Transverse colon (tissue), 4 donors: ENCODE measurements at places on chromosomes 12 and 14.

- DNase-seq: no peak
These were observed 283.4 kb upstream of the ATP2B1 start for GRCh38 chr12:89991807-89992590.

DNA sequence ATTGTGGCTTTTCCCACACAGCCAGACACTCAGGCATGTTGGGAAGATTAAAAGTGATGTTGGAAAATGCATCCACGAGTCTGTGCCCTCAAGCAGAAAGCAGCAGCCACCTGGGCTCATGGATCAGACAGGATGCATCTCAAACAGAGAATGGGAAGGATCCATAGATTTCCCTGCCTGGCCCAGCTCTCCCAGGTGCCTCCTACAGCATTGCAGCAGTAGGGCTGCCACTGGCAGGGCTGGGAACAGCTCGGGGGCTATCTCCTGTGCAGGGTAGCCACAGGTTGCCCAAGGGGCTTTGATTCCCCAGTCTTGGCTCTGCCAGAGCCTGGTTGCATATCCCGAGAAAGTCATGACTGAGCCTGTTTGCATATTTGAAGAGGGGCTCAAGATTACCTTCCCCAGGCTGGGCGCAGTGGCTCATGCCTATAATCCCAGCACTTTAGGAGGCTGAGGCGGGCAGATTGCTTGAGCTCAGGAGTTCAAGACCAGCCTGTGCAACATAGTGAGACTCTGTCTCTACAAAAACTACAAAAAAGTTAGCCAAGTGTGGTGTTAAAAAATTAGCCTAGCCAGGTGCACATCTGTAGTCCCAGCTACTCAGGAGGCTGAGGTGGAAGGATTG lies 19.5 kb downstream of the C14orf132 start:
- no peak for DNase-seq

DNA sequence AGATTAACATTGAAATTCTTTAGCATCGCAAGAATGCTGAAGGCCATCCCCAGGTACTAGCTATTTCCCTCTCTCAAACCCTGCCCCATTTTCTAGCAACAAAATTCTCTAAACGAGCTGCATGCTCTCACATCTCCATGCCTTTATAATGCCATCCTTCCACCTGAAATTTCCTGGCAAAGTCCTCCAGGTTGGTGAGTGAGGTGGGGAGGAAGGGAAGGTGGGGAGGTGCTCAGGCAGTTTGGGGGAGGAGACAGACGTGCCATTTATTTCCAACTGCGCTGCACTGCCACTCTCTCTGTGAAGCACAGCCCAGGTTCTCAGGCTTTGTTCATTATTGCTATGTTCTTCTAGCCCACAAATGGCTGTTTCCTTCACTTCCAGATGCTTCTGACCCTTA lies 208.4 kb downstream of the PAWR start:
- no peak for DNase-seq

DNA sequence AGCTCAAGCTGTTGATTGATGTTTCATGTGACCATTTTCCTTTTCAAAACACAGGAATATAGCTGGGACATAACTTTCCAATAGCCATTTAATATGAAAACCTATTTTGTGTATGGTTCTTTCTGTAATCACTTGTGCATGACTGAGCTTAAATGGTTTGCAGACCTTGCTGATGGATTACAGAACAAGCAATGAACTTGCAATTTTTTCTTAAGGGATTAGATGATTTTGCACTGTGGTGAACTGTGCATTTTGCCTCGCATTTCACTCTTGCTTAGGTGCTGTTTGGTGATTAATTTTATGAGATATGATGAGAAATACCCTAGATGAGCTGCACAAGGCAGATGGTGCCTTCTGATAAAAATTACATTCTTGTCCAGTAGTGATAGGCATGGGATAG lies 419.0 kb upstream of the FBXO33 start:
- no peak for DNase-seq

DNA sequence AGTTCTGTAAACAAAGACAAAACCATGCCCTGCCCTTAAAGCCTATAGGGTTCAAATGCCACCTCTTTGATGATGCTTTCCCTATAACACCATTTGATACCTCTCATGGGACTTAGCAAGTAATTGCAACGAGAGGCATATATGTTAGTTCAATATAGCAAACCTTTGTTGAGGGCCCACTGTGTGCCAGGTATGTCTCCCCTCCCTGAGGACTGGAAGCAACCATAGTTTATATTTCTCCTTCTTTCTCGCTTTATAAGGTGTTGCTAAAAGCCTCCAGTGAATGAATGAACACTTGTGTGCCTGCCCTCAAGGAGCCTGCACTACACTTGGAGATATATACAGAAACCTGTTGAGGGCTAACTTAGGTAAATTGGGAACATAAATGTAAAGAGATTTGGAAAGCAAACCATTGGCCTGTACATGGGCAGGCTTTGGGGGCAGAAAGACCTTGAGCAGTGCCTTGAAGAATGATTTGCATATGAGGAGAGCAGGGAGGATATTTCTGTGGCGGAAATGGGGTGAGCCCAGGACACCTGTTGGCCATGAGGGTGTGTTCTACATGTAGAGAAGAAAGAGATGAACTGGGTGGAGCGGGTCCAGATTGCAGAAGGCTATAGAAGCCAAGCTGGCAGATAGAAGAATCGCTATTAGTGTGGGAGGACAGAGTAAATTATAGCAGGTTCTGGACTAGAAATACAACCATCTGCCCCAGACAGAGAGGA lies 1.8 kb upstream of the CKAP4 start:
- DNase-seq: peak; percentile 75

GRCh38 chr12:9039397-9039977 lies 50.1 kb downstream of the KLRG1 start:
- DNase-seq: no peak

- no peak for DNase-seq
These were observed 946 bp downstream of the DDX24 start for GRCh38 chr14:94079891-94080620.

DNA sequence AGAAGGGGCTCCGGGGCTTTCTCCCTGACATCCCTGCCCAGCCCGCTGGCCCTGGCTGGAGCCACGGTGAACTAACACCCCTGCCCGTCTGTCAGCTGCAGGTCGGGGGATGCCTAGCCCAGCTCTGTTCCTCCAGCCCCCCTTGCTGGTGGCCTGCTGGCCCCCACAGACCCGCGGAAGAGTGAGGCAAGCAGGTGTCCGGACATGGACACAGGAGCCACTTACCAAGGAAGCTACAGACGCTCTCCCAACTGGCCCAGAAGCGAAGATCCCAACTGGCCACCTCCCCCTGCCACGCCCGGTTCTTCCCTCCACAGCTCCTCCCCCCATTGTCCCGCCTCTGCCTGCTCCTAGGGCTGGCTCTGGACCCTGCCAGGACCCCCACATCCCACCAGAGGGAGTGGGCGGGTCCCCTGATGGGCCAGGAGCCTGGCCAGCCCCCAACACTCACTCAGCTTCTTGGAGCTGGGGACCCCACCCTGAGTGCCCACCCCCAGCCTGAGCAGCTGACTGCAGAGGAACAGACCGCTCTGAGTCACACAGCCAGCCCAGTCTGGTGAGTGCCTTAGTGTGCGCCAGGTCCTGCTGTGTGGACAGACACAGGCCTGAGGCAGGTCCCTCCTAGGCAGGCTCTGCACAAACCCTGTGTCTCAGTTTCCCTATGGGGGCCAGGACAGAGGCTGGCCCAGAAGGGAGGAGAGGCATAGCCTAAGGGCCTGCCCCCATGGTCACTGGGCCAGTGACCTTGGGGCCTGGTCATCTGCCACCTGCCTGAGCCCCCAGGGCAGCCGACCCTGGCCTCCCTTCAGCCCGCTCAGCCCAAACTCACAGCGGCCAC lies 7.7 kb downstream of the AHNAK2 start:
- peak; percentile 64 for DNase-seq

GRCh38 chr14:90508536-90509254 lies 111.9 kb downstream of the CALM1 start:
- peak; percentile 85 for DNase-seq

- DNase-seq: no peak
These were observed 32.0 kb upstream of the VASH1 start for GRCh38 chr14:76729258-76729657.

- DNase-seq: no peak
These were observed 1303.0 kb downstream of the LRFN5 start for GRCh38 chr14:42909659-42910058.

DNA sequence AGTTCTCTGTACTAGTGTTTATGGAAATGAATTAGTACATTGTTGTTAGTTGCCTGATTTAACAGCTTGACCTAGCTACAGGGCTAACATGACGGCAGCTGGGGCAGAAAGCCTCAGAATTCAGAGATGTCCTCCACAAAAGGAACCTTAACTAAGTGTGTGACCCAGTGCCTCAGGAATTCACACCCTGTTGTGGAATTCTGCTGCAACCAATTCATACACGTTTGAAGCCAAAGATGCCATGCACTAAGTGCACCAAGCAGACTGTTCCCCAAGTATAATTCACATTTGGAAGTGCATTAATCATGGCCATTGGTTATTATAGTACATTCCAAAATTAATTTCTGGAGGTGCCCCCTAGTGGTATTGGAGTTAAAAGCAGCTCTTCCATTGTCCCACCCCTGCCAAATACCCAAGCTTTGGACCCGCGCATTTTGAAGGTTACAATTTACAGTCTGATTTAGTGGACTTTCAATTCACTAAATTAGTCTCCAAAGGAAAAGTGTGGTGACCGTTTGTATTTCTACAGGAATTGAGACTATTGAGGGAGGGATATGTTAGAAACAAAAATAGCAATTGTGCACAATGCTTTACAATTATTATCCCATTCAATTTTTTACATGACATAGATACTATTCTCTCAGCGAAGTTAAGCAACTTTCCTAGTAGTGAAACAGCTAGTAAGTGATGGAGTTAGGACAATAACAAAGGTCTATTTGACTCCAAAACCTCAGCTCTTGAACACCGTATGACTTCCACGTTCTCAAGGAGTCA lies 85.9 kb downstream of the PAX9 start:
- no peak for DNase-seq

DNA sequence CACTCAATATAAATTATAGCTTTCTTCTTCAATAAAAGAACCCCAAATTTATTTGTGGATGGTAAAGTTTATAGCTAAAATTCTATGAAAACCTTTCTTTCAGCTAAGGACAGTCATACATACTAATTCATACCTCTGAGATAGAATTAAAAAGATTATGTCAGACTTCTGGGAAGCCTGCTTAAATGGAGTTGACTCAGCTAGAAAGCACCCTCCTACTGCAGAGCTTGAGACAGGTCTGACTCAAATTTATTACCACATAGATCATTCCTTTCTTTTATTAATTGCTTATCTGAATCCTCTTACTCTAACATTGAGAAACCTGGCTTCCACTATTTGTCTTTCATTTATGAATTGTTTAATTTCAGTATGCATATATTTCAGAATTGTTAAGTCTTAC lies 1007.0 kb upstream of the LRFN5 start:
- no peak for DNase-seq

DNA sequence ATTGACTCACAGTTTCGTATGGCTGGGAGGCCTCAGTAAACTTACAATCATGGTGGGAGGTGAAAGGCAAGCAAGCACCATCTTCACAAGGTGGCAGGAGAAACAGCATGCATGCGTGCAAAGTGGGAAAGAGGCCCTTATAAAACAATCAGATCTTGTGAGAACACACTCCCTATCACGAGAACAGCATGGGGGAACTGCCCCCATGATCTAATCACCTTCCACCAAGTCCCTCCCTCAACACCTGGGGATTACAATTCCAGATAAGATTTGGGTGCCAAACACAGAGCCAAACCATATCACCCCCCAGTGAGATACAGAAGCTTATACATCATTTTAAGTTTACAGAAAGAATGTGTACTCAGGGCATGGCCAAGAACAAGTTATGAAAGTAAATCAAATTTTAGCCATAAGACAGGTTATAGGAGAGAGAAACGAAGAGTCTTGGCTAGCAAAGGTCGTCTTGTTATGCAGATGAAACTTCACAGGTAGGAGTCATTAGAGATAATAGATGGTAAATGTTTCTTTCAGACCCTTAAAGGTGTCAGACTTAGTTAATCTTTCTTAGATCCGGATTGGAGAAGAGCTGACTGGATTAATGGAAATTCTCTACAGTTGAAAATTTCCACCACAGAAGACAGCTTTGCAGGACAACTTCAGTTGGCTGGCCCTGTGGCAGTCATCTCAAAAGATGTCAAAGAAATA lies 79.8 kb upstream of the SEL1L start:
- no peak for DNase-seq

DNA sequence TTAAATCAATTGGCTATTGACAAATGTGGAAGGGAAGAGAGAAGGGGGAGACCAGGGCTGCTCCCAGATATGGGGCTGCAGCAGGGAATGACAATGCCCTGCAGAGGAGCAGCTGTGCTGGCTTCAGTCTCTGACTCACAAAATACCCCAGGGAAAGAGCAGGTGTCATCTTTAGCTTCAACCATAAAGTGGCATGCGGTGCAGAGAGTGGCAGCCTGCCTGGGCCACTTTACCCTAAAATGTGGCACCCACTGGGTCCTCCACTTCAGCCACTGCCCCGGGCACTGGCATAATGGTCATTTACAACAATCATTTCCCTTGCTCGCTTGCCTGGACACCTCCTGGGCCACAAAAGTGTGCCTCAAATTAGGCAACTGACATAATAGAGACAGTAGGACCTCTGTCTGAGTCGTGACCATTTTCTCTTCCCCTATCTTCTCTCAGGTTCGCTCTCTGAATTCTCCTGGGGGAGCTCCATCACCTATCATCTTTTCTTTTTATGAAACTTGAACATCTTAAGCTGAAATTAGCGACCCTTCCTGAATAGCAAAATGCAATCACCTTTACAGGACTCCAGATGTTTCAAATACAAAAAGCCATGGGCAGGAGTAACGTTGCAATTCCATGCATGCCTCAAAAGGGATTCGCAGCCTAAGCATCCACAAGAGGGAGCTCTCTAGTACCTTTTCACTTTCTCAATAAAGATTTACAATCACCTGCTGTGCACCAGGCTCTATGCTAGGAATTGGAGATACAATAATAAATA lies 179.9 kb upstream of the ATF7IP start:
- DNase-seq: peak; percentile 61

GRCh38 chr14:93956514-93957332 lies 19.6 kb downstream of the ASB2 start:
- DNase-seq: peak; percentile 50

- no peak for DNase-seq
These were observed 20.7 kb upstream of the TEX22 start for GRCh38 chr14:105377555-105378182.

GRCh38 chr14:68089146-68089731 lies 269.7 kb downstream of the RAD51B start:
- no peak for DNase-seq

DNA sequence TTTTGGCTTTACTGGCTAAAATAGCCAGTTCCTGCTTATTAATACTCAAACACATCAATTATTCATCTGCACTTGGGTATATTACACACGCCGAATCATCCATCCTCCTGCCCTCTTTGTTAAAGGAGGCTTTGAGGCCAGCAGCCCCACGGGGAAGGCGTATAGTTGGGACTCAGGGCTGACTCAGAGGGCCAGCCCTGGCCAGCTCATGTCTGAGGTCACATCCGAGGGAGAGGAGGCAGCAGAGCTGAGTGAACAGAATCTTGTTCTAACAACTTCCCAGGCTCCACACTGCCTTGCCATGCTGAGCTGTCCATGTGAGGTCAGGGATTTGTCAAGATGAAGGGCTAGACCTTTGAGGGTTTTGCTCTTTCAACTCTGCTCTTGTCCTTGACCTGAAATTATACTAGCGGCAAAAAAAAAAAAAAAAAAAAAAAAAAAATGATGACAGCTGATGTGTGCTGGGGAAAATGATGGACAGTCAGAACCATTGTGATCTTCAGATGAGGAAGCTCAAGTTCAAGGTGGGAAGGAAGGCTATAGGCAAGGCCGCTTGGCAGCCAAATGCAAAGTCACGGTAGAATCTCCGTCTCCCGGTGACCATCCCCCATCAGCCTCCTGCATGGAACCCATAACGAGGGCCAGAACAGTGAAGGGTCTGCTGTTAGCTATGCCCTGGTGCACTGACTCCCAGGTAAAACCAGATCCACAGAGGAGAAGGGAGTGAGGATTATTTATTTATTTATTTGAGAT lies 12.5 kb upstream of the MARK3 start:
- DNase-seq: no peak
